Tibial nerve (tissue), 4 donors: ENCODE measurements at places on chromosomes 11 and 22.

DNA sequence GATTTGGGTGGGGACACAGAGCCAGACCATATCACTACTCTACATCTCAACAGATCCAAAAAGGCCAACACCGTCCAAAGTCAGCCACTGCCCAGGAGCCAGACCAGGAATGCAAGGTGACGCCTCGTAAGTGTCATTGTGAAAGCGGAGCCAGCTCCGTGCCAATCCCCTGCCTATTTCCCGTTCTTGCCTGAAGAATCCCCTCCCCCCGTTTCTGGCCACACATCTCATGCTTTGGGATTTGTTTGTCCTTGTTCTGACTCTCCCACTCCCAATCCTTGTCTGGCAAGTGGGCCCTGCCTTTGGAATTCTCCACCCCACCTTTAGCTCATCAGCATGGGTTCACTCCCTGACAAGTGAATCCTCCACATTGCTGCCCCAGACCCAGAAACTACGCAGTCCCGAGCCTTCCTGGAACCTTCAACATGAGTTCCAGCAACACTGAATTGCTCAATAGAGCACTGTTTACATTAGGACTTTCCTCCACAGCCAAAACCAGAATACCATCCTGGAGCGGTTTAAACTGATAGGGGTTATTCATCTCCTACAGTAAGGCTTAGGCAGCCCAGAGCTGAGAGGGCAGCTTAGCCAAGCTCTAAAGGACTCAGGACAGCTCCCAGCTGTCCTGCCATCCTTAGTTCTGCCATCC is 6.0 kb upstream of the SLC35C1 start:
- H3K4me1 ChIP-seq, result peaks cover 7% of the 10 kb centered on the region
- no peaks in the 10 kb centered on the region for H3K36me3 ChIP-seq
- no peak overlapping the region for H3K27ac ChIP-seq
- no peak overlapping the region for H3K4me3 ChIP-seq

GRCh38 chr22:48659404-48659996 is 1168.2 kb downstream of the BRD1 start:
- H3K27ac ChIP-seq, result no peak overlapping the region
- H3K27me3 ChIP-seq, result no peaks in the 10 kb centered on the region
- DNase-seq, result no peak
- peaks cover 41% of the 10 kb centered on the region for H3K4me1 ChIP-seq

DNA sequence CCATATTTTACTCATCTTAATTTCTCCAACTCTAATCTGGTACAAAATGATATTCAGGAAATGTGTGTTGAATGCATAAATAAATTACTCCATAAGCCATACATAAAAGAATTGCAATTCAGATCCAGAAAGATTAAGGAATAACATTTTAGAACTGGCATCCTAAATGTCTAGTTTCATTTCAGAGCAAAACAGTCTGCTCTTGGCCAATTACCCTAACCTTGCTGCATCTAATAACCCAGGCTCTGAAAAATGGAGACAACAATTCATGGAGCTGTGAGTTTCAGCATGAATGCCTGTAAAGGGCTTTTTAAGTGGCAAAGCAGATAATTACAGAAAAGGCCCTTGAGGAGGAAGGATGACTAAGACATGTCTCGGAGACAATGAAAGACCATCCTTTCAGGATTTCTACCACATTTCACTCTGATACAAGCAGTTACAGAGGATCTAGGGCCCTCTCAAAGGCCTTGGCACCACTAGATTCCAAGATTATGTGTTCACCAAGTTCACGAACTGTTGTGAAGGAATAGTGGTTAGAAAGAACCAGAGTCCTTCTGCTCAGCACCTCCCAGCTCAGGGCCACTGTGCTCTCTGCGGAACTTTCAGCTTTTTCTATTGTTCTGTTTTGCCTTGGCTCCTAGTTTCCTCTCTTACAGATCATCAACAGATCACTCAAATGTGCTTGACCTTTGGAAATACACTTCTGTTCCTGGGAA is 157.6 kb upstream of the BLID start:
- no peak for DNase-seq
- H3K4me1 ChIP-seq, result no peaks in the 10 kb centered on the region
- no peak overlapping the region for H3K27ac ChIP-seq
- H3K27me3 ChIP-seq, result no peaks in the 10 kb centered on the region
- no peaks in the 10 kb centered on the region for H3K36me3 ChIP-seq

DNA sequence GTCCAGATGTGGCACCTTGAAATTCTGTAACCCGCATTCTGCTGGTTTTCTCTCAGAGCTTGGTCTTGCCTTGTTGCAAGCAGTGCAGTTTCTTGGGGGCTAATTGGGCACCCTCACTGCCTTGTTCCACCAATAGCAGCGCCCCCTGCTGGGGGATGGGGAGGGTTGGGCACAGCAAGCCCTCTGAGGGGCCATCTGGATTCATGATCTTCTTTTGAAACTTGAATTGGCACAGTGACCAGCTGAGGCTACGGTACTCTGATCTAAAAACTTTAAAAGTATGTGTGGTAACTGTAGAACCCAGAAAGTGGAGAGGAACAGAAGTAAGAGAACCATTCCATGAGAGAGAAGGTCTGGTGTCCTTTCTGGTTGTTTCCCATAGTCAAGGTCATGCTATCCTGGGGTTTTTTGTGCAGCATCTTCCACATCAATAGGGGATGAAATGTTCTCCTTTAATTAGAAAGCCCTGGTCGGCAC is 64.2 kb downstream of the MED15 start:
- no peak overlapping the region for H3K4me3 ChIP-seq
- H3K36me3 ChIP-seq, result peaks cover 10% of the 10 kb centered on the region
- no peak overlapping the region for H3K27ac ChIP-seq
- DNase-seq, result no peak
- no peaks in the 10 kb centered on the region for H3K27me3 ChIP-seq

- no peaks in the 10 kb centered on the region for H3K27me3 ChIP-seq
- H3K36me3 ChIP-seq, result no peaks in the 10 kb centered on the region
- no peak for DNase-seq
Measured at GRCh38 chr11:424232-424631, 9.4 kb upstream of the SIGIRR start.

- no peak overlapping the region for H3K27ac ChIP-seq
- no peaks in the 10 kb centered on the region for H3K27me3 ChIP-seq
- no peak overlapping the region for H3K4me3 ChIP-seq
- no peak for DNase-seq
Measured at GRCh38 chr11:80103142-80103859, 662.5 kb upstream of the TENM4 start.

GRCh38 chr11:127182586-127183203 is 182.1 kb upstream of the KIRREL3 start:
- no peaks in the 10 kb centered on the region for H3K27me3 ChIP-seq
- no peak overlapping the region for H3K4me3 ChIP-seq
- no peaks in the 10 kb centered on the region for H3K36me3 ChIP-seq
- DNase-seq, result no peak
- no peaks in the 10 kb centered on the region for H3K4me1 ChIP-seq

DNA sequence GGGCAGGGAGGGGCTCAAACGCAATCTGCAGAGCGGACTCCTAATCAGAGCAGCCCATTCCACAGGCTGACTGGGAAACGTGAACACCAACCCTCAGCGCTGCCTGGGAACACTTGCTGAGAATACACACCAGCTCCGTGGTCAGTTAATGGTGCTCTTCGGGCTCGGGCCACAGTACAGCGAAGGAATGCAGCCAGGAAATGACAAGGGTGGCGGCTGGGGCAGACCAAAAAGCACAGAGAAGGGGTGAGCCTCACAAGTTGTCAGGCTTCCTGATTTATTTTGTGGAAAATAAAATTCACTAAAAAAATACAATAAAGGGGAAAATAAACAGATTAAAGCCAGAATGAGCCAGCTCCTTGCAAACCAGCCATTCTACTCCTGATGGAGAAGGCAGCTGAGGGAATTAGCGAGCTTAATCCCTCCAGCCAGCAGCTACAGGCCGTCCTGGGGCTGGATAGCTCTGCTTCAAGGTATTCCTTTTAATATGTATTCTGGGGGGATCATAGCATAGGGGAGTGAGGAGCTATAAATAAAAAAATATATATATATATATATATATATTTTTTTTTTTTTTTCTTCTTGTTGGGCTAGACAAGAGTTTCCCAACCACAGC is 165.5 kb upstream of the NTM start:
- no peaks in the 10 kb centered on the region for H3K4me1 ChIP-seq
- H3K27ac ChIP-seq, result no peak overlapping the region
- no peaks in the 10 kb centered on the region for H3K36me3 ChIP-seq
- no peak overlapping the region for H3K4me3 ChIP-seq

- DNase-seq, result no peak
- no peak overlapping the region for H3K27ac ChIP-seq
- no peaks in the 10 kb centered on the region for H3K27me3 ChIP-seq
- no peaks in the 10 kb centered on the region for H3K4me1 ChIP-seq
Measured at GRCh38 chr11:115197433-115197832, 306.8 kb downstream of the CADM1 start.

- peaks cover 73% of the 10 kb centered on the region for H3K4me1 ChIP-seq
- no peak overlapping the region for H3K4me3 ChIP-seq
- DNase-seq, result no peak
- H3K27me3 ChIP-seq, result no peaks in the 10 kb centered on the region
- H3K36me3 ChIP-seq, result no peaks in the 10 kb centered on the region
Measured at GRCh38 chr11:122162095-122162494, 46.1 kb upstream of the BLID start.

GRCh38 chr11:102614485-102614884 is 10.6 kb downstream of the MMP20 start:
- no peaks in the 10 kb centered on the region for H3K4me1 ChIP-seq
- no peak overlapping the region for H3K4me3 ChIP-seq
- no peaks in the 10 kb centered on the region for H3K36me3 ChIP-seq
- no peak for DNase-seq
- no peaks in the 10 kb centered on the region for H3K27me3 ChIP-seq

DNA sequence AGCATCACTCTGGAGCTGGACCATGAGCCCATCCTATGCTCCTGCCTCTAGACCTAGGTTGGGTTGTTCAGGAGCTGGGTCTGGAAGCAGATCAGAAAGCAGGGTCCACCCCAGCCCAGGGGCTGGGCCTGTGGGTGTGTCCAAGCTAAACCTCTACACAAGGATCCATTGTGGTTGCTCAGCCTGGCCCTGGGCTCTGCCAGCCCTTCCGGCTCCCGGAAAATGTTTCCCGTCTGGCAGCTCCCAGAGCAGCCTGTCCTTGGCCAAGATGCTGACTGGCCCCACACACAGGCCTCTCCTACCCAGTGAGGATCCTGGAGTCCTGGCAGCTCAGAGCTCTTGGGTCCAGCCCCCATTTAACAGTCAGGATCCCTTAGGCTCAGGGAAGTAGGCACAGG is 35.3 kb upstream of the FCHSD2 start:
- DNase-seq, result no peak
- H3K36me3 ChIP-seq, result no peaks in the 10 kb centered on the region
- peaks cover 28% of the 10 kb centered on the region for H3K4me1 ChIP-seq
- H3K27me3 ChIP-seq, result no peaks in the 10 kb centered on the region
- no peak overlapping the region for H3K4me3 ChIP-seq

DNA sequence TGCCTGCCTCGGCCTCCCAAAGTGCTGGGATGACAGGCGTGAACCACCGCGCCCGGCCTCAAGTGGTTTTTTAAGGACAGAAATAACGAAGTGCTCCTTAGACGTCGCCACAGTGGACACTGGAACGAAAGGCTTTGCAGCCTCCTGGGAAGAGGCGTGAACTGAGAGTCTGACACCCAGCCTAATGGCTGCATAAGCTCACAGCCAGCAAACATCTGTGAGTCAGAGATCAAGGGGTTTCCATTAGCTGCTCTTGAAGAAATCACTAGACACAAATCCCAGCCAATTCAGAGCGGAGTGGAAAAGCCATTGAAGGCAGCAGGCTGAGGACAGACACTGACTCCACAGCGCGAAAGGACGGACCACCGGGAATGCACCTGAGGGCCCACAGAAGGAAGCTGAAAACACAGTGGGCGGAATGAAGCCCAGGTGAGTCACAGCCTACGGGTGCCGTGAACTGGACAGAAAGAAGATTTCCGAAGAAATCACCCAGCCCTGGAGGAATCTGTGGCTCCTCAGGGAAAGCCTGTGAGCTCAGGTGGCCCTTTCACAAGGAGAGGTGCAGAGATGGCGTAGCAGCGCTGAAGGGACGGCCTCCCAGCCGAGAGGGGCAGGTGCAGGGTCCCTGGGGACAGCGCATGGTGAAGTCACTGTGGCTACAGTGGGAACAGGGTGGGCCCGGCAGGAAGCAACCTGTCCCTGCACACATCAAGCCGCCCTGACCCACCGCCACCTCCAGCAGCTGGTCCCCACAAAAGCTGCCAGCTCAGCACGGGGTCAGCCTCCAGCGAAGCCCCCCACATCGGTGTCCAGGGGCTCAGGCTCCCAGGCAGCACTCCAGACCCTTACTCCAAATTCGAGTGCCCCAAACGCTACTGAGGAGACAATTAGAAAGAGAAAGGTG is 11.6 kb downstream of the LMNTD2 start:
- no peaks in the 10 kb centered on the region for H3K4me1 ChIP-seq
- H3K27ac ChIP-seq, result no peak overlapping the region
- no peak for DNase-seq
- no peak overlapping the region for H3K4me3 ChIP-seq
- no peaks in the 10 kb centered on the region for H3K36me3 ChIP-seq
- H3K27me3 ChIP-seq, result peaks cover 32% of the 10 kb centered on the region

GRCh38 chr11:1830004-1830321 is 4.8 kb upstream of the SYT8 start:
- DNase-seq, result no peak
- H3K4me1 ChIP-seq, result no peaks in the 10 kb centered on the region
- H3K27ac ChIP-seq, result peak overlapping the region; percentile 58
- H3K4me3 ChIP-seq, result no peak overlapping the region
- no peaks in the 10 kb centered on the region for H3K36me3 ChIP-seq

DNA sequence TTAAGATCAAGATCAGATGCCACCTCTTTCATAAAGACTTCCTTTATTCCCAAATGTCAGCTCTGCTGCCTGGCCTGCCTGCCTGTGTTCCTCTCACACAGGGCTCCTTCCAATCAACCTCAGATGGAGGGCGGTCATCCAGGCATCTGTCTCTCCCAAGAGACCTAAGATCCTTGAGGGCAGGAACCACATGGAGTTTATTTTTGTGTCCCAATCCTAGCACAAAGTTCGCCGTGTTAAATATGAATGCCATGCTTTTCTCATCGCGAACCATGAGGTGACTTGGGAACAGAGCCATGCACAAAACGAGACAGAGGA is 72.7 kb upstream of the ARFGAP3 start:
- no peaks in the 10 kb centered on the region for H3K36me3 ChIP-seq
- DNase-seq, result no peak
- H3K4me3 ChIP-seq, result no peak overlapping the region
- peaks cover 7% of the 10 kb centered on the region for H3K4me1 ChIP-seq
- no peaks in the 10 kb centered on the region for H3K27me3 ChIP-seq

GRCh38 chr11:62169448-62169847 is 20.6 kb upstream of the SCGB1D1 start:
- H3K27ac ChIP-seq, result no peak overlapping the region
- no peak for DNase-seq
- peaks cover 5% of the 10 kb centered on the region for H3K27me3 ChIP-seq
- no peaks in the 10 kb centered on the region for H3K36me3 ChIP-seq
